ENCODE measurements at places on chromosomes 5 and 9. TPM values are rescaled to one million over a fixed set of nuclear protein-coding genes. Genes with fewer than 3 reads are reported as not detected.

DNA sequence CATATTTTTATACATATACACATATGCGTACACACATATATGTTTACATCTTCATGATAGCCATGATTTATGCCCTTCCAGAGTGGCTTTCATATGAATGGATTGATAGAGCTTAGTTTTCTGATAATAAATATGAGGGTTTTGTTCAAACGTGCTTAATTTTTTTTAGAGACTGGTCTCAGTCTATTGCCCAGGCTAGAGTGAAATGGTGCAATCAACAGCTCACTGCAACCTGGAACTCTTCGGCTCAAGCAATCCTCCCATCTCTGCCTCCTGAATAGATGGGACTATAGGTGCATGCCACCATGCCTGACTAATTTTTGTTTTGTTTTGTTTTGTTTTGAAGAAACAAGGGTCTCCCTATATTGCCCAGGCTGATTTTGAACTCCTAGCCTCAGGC lies 48.6 kb upstream of the ZSWIM6 start:
- no peak for DNase-seq

DNA sequence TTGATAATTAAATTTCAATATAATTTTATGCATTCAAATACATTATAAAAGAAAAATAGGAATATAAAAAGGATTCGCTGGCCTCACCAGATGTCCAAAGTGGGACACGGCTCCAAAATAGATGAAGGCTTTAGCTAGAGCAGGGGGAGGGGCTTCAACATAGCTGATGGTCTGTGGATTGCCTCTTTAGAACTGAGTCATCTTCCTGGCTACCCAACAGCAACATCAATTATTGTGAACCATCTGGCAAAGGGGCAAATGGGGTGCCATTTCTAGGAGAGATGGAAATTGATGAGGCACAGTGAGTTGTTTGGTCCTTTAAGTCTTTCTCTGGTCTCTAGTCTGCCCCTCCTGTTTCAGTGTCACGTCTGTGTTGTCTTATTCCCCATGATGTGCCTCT lies 44.2 kb upstream of the CD180 start:
- peak; percentile 19 for DNase-seq

- DNase-seq: no peak
Measured at GRCh38 chr5:69288688-69289087, 43.9 kb downstream of the CCDC125 start.

GRCh38 chr9:115015018-115015635 lies 84.7 kb upstream of the TNFSF8 start:
- peak; percentile 66 for DNase-seq

DNA sequence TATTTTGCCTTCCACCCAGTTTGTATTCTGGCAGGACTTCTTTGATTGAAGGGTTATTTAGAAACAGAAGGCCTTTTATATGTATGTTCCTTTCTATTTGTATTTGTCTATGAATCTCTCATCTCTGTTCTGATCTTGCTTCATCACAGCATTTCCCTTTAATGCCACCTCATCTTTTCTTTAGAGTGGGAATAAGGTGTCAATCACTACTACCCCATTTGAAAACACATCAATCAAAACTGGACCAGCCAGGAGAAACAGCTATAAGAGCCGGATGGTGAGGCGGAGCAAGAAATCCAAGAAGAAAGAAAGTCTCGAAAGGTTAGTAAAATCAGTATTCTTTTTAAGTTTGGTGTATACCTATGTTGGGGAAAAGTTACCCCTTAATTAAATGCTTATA lies 36.3 kb downstream of the CD180 start:
- no peak for DNase-seq

- DNase-seq: no peak
Measured at GRCh38 chr5:67806654-67807438, 408.7 kb upstream of the PIK3R1 start.

NUTM2F gene
- total RNA-seq: not detected
